Activated naive CD4-positive, alpha-beta T cell treated with anti-CD3 and anti-CD28 coated beads for 36 hours (primary cell): ENCODE measurements at places on chromosomes 7 and 10. TPM values are rescaled to one million over a fixed set of nuclear protein-coding genes. Genes with fewer than 3 reads are reported as not detected.

DNA sequence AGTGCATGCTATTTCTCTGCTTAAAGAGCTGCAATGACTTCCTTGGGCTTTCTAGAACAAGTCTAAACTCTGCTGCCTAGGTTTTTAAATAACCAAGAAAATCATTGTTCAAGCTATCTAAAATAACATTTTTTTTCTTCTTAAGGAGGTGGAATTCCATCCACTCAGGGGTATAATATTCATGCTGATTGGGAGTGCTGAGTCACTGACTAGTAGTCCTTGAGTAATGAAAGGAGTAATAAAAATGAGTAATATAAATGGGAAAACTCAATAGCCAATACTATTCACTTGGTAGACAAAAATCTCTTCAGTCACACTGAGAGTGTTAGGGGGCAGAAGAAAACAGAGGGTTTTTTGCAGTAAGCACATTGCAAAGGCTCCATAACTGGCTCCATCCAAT lies 72.0 kb downstream of the GFRA1 start:
- H3K27ac ChIP-seq: no peak overlapping the region
- no peak for DNase-seq
- no peaks in the 10 kb centered on the region for H3K4me1 ChIP-seq
- no peak overlapping the region for H3K4me3 ChIP-seq
- peaks cover 8% of the 10 kb centered on the region for H3K27me3 ChIP-seq

TET1 gene
- 0.57 TPM for total RNA-seq

FAM25C gene
- not detected for total RNA-seq

CFAP58 gene
- 0.86 TPM for total RNA-seq

TMEM254 gene
- total RNA-seq: 16.7 TPM

- H3K36me3 ChIP-seq: no peaks in the 10 kb centered on the region
- DNase-seq: no peak
- H3K27ac ChIP-seq: no peak overlapping the region
Observed at GRCh38 chr7:4208086-4208485, 474.0 kb upstream of the FOXK1 start.

DNA sequence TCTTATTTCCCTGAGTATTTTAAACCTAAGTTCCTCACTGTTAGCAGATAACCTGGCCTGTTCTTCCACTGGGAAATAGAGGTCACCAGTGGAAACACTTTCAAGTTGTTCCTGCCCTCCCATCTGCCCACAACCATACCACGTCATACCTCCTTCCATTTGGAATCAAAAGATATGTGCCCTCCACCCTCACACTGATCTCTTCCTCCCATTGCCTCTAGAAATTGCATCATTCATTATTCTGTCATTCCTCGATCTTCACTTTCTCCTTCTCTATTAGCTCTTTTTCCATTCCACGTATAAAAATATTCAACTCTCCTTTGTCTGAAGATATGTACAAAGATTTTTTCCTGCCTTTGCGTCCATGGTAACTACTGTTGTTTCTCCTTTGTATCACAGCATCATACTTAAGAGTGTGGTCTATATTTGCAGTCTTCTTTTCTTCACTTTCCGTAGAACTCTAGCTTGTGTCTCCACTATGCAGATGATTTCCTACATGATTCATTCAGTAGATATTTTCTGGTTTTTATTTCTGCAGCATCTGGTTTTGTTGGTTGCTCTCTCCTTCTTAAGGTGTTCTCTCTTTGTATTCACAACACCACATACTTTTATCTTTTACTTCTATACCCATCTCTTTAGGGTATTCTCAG lies 312.3 kb downstream of the REEP3 start:
- H3K4me3 ChIP-seq: no peak overlapping the region
- DNase-seq: no peak
- no peak overlapping the region for H3K27ac ChIP-seq
- H3K27me3 ChIP-seq: peaks cover 4% of the 10 kb centered on the region

EN2 gene
- not detected for total RNA-seq

- no peak overlapping the region for H3K27ac ChIP-seq
- H3K4me3 ChIP-seq: no peak overlapping the region
- H3K36me3 ChIP-seq: peaks cover under 1% of the 10 kb centered on the region
- no peak for DNase-seq
- no peaks in the 10 kb centered on the region for H3K27me3 ChIP-seq
Observed at GRCh38 chr7:130135208-130136205, 65.2 kb downstream of the KLHDC10 start.

DNA sequence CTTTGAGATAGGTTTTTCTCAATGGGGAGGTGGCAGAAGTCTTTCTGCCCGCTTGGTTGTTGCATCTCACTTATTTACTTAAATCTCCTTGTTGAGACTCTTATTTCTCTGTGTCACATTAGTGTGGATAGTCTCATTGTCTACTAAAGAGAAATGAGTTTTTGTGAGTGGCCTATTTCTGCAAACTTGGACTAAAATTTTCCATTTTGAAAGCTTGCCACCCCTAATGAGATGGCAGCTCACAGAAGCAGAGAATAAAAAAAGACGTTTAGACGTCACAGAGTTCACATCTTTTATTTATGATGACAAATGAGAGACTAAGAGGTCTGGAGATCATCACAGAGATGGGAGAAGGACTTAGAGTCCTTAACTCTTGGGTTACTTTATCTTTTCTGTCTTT lies 262.7 kb upstream of the PHYHIPL start:
- H3K27me3 ChIP-seq: peaks cover 2% of the 10 kb centered on the region
- no peak for DNase-seq
- H3K36me3 ChIP-seq: no peaks in the 10 kb centered on the region

ITIH2 gene
- total RNA-seq: not detected

DNA sequence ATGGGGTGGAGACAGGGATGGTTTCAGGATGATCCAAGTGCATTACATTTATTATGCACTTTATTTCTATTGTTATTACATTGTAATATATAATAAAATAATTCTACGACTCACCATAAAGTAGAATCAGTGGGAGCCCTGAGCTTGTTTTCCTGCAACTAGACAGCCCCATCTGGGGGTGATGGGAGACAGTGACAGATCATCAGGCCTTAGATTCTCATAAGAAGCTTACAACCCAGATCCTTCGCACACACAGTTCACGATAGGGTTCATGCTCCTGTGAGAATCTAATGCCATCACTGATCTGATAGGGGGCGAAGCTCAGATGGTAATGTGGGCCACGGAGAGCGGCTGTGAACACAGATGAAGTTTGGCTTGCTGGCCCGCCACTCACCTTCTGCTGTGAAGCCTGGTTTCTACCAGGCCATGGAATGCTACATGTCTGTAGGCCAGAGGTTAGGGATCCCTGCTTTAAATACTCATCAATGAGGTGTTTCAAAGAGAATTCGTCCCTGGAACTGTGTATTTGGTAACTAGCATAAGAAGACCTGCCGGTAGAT lies 21.2 kb upstream of the PRKCQ start:
- H3K27ac ChIP-seq: peak overlapping the region; percentile 88
- DNase-seq: peak; percentile 66
- no peaks in the 10 kb centered on the region for H3K27me3 ChIP-seq
- H3K4me3 ChIP-seq: peak overlapping the region; percentile 51
- peaks cover 12% of the 10 kb centered on the region for H3K36me3 ChIP-seq

- H3K4me1 ChIP-seq: no peaks in the 10 kb centered on the region
- peaks cover 3% of the 10 kb centered on the region for H3K27me3 ChIP-seq
- H3K4me3 ChIP-seq: no peak overlapping the region
- no peaks in the 10 kb centered on the region for H3K36me3 ChIP-seq
Observed at GRCh38 chr7:18191862-18192625, 164.4 kb upstream of the PRPS1L1 start.

EPHA1 gene
- total RNA-seq: 1.0 TPM

DNA sequence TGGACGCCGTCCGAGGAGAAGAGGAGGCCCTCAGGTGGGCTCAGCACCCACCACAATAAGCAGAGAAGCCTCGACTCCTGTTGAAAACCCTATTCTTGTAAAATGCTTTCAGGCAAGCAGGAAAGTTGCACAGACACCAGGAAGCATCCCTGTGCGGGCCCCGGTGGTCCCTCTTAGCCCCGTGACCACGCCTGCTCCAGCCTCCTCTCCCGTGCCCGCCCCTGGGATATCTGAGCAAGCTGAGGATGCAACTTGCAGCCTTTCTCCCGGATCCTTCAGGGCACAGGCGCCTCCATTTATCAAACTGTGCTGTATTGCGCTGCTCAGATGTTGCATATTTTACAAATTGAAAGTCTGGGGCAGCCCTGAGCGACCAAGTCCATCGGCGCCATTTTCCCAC lies 72.7 kb downstream of the CFAP46 start:
- no peak overlapping the region for H3K4me3 ChIP-seq
- no peak overlapping the region for H3K27ac ChIP-seq
- no peak for DNase-seq
- H3K4me1 ChIP-seq: peaks cover 3% of the 10 kb centered on the region
- no peaks in the 10 kb centered on the region for H3K36me3 ChIP-seq

RPEL1 gene
- 0.17 TPM for total RNA-seq

FOXI2 gene
- not detected for total RNA-seq

FAM20C gene
- total RNA-seq: 0.26 TPM

ANKMY2 gene
- total RNA-seq: 4.6 TPM

- no peak overlapping the region for H3K4me3 ChIP-seq
- DNase-seq: no peak
- no peaks in the 10 kb centered on the region for H3K27me3 ChIP-seq
- no peak overlapping the region for H3K27ac ChIP-seq
- peaks cover 24% of the 10 kb centered on the region for H3K4me1 ChIP-seq
Observed at GRCh38 chr7:7923818-7924217, 44.8 kb upstream of the GLCCI1 start.

- no peaks in the 10 kb centered on the region for H3K4me1 ChIP-seq
- DNase-seq: no peak
- H3K36me3 ChIP-seq: no peaks in the 10 kb centered on the region
- H3K4me3 ChIP-seq: no peak overlapping the region
- no peak overlapping the region for H3K27ac ChIP-seq
- H3K27me3 ChIP-seq: no peaks in the 10 kb centered on the region
Observed at GRCh38 chr7:49324707-49325106, 400.4 kb downstream of the CDC14C start.

ASB10 gene
- total RNA-seq: not detected
